ENCODE measurements at places on chromosomes 7 and 10.

- no peak for DNase-seq
Measured at GRCh38 chr7:121624958-121625357, 228.8 kb upstream of the FAM3C start.

- no peak for DNase-seq
Measured at GRCh38 chr7:107173191-107173590, 4.4 kb downstream of the HBP1 start.

DNA sequence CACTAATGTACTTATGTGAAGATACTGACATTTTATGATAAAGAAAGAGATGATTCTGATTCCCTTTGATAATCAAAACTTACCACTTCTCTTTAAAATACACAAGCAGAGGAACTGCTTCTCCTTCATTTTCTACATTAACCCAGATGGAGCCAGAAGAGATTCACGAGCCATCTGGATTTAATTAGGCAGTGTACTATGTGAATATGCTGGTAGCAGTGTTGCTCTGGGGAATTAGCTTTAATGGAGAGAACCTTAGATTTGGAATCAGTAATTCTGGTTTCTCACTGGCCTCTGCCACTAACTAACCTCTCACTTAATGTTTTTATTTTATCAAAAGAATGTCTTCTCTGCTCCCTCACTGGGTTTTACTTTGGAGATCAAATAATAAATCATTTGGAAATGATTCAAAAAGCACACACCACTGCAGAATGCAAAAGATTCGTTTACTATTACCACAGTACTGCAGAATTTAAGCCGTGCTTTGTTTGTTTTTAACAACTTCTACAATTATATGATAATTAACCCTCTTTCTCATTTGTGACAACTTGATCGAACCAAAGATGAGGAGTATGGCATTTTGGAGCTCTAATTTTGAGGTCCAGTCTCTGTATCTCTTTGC is 77.5 kb upstream of the PHYHIPL start:
- no peak for DNase-seq

- no peak for DNase-seq
Measured at GRCh38 chr7:55512635-55513191, 59.6 kb downstream of the VOPP1 start.

GRCh38 chr10:7397049-7398035 is 13.5 kb downstream of the SFMBT2 start:
- DNase-seq: no peak

DNA sequence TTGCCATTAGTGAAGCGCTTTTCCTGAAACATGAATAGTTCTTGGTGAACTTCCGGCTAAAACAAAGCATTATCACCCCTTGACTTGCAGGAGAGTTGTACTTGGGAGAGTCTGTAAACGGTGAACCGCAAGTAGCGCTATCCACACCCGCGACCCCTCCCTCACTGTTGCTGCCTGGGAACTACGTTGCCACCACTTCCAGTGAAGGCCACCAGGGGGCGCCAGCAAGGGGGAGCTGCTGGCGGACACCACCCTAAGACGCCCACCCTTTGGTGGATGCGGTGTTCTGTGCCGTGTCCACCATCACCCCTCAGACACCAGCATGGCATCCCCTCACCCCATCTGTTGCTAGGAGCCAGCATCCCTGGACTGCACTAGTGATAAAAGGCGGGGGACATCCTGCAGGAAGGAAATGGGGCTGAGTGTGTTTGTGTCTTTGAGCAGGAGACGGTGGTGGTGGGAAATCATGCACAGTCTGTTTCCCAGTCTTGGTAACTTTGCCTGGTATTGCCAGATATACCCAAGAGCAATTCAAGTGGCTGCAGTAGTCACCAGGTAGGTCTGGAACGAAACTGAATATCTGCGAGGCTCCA is 298.2 kb downstream of the FRMD4A start:
- no peak for DNase-seq

DNA sequence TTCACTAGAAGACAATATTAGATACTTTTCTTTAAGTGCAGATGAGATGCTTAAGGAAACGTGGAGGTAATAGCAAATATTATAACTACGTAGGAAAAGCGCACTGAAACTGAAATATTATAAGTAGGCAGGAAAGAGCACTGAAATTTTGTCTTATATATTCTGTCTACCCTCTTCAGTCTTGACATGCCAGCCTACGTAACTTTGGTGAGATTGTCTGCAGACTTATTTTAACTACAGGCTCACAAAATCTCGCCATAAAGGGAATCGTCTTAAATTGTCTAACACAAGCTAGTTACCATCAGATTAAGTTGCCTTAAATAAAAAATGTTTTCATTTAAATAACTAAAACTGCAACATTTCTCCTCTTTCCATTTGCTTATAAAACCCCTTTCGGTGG is 280.1 kb upstream of the PTER start:
- DNase-seq: no peak

GRCh38 chr7:100137851-100138760 is 10.6 kb upstream of the LAMTOR4 start:
- DNase-seq: no peak

- DNase-seq: no peak
Measured at GRCh38 chr7:19811386-19811785, 38.0 kb upstream of the TMEM196 start.

DNA sequence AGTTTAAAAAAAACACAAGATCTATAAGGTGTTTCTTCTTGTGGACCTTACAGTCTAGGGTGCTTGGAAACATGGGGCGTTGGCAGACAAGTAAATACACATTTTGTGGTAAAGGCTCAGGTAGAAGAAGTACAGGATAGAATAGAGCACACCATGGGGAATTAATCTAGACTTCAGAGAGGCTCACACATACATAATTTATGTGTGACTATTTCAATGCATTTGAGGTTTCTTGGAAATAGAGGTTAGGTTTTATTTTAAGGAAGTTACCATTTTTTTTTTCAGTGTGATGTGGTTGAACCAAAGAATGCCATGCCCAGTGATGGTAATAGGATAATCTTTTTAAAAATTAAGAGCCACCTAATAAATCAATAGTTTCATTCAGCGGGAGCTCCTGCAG is 12.8 kb downstream of the CFTR start:
- no peak for DNase-seq

DNA sequence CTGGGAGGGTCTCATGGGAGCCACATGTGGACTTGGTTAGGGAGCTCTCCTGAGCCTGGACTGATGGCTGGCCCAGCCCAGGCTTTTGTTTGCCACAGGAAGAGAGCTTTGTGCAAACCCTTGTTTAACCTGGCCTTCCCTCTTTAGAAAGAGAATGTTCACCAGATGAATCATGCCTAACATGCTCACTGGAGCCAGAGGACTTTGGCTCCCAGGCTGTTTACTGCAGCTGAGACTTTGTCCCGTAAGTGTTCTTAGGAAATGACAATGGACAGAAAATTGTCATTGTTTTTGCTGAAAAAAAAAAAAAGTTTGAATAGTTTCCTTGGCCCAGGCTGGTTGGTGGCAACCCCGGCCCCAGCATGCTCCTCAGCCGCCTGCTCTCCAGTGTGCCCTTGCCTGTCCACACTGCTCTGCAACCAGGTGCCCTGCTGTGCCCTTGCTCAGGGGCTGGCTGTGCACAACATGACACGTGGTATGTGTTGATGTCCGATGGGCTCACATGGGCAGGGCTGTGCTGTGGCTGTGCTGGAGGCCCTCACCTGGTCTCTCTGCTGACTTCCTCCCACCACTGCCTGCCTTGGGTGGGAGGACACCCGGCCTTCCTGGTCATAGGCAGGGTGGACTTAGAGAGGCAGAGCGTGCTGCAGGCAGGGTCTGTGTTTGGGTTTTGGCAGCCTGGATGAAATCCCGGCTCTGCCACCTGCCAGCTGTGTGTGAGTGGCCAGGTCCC is 215.3 kb upstream of the ZNF32 start:
- DNase-seq: no peak

- no peak for DNase-seq
Measured at GRCh38 chr10:73559590-73559989, 31.6 kb downstream of the USP54 start.

- no peak for DNase-seq
Measured at GRCh38 chr10:76034353-76035205, 603.2 kb downstream of the LRMDA start.

DNA sequence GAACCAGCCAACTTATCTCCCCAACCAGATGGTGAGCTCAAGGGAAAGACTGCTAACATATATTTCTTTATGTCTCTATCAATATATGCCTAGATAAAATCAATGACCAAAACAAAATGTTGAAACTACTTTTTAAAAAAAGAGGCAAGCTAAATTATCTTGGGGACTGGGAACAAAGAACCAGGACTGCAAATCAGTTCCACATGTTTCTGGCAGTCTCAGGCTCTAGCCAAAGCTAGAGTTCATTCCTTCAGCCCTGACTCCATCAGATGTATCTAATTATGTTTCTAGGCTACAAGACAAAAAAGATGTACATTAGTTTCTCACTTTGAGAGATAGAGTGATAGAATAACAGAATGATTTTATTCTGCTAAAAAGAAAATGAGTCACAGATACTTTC is 1290.3 kb upstream of the SORCS1 start:
- DNase-seq: no peak

DNA sequence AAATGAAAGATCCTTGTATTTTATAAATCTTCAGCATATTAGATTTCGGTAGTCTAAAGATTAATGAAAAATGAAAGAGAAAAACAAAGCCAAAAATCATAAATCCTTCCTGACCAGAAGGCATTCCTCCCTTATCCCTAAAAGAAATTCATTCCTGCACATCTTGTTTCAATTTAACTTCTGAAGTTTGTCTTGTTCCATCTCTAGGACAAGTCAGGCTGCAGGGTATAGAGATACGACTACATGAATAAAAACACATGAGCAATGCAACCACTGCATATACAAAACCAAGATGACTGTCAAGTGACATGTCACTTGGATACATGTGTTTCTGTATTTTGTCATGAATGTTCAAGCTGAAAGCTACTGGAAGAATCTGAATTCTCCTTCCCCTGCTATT is 214.9 kb downstream of the JAZF1 start:
- DNase-seq: no peak

DNA sequence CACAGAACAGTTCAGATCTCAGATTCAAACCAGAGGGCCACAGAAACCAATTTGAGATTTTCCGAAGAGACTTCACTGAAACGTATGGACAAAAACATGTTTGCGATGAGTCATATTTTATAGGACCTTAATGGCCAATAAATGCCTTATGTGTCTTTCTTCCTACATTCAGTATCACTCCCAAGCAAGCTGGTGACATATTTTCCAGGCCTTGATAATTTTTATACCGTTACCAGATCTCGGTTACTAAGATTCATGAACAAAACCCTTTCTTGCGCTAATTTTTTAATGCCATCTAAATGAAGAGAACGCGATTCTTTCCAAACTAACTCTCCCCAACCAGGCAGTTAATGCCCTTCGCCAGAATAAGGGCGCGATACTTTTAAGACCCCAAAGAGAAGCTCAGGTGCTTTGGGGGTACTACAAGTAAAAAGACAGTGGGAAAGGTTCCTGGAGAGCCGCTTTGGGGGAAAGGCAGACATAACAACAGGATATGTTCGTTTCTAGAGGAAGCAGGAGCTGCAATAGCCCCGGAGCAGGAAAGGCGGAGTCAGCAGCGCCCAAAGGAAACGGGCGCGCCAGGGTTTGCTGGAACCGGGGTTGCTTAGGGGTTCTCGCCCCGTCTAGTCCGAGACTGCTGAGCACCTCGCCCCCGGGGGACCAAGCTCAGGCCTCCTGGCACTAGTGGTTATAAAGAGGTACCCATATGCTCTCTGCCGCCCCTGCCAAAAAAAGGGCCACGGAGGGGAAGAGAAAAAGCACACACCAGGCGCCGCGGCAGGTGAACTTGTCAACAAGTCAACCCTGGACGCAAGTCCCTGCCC is 884 bp downstream of the ICA1 start:
- no peak for DNase-seq
